Activated T-helper 2 cell treated with anti-CD3 and anti-CD28 coated beads, Interferon-gamma antibody, Interleukin-2, Interleukin-4, amounts not matched to agents 10 μg/mL and 5 μg/mL and 100 μg/mL, durations not matched to agents 14 hours and 24 hours and 36 hours (primary cell): ENCODE measurements at places on chromosomes 5 and 9.
A peak's percentile ranks its signal among the peaks of the same experiment; 100 is the strongest.

- no peak overlapping the region for H3K4me3 ChIP-seq
- peaks cover 17% of the 10 kb centered on the region for H3K4me1 ChIP-seq
- H3K27ac ChIP-seq: peak overlapping the region; percentile 51
- DNase-seq: no peak
- no peaks in the 10 kb centered on the region for H3K27me3 ChIP-seq
- H3K36me3 ChIP-seq: peaks cover 43% of the 10 kb centered on the region
Observed at GRCh38 chr5:40775846-40776657, 20.3 kb upstream of the TTC33 start.

GRCh38 chr9:101342595-101342994, 42.2 kb downstream of the BAAT start:
- no peak overlapping the region for H3K27ac ChIP-seq
- peaks cover 2% of the 10 kb centered on the region for H3K27me3 ChIP-seq
- no peak for DNase-seq
- no peak overlapping the region for H3K4me3 ChIP-seq
- H3K36me3 ChIP-seq: no peaks in the 10 kb centered on the region

DNA sequence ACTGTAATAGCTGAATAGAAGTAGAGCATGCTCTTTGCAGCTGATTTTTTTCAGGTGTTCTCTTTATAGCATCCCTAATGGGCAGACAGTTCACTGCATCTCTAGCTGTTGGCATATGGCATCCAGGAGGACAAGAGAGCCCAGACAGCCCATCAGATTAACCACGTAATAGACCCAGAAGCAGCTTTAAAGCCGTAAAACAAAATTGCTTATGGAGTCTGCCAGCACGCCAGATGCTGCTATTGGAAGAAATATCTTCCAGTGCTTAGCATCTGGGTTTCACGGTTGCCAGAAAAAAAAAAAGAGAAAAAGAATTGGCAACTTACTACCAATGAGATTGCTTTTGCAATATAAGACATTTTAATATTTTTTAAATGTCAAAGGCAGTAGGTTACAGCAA, 869.4 kb upstream of the NUDT12 start:
- no peak overlapping the region for H3K27ac ChIP-seq
- H3K4me1 ChIP-seq: no peaks in the 10 kb centered on the region
- no peak for DNase-seq
- H3K27me3 ChIP-seq: no peaks in the 10 kb centered on the region
- no peak overlapping the region for H3K4me3 ChIP-seq
- no peaks in the 10 kb centered on the region for H3K36me3 ChIP-seq

DNA sequence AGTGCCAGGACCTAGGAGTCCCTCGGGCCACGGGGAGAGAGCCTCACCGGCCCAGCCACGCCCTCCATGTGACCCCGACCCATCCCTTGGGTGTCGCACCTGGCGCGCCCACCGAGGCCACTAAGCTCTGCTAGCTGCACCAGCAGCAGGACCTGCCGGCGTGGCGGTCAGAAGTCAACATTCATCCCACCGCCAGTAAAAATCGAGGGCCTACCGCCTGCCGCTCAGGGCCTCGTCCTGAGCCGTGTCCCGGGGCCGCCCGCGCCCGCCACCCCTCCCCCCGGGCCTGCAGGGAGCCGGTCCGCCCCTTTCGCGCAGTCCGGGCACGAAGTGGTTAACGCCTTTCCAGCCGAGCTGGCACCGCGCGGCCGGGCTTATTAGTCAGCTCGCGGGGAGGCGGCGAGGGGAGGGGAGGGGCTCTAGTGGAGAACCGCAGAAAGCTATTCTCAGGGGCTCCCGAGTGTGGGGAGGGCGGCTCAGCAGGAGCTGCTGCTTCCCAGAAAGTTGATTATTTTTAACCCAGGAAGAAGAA, 124.4 kb downstream of the C9orf50 start:
- peak; percentile 62 for DNase-seq
- H3K4me3 ChIP-seq: peak overlapping the region; percentile 87
- peaks cover 22% of the 10 kb centered on the region for H3K4me1 ChIP-seq
- H3K36me3 ChIP-seq: peaks cover 39% of the 10 kb centered on the region
- H3K27me3 ChIP-seq: no peaks in the 10 kb centered on the region

DNA sequence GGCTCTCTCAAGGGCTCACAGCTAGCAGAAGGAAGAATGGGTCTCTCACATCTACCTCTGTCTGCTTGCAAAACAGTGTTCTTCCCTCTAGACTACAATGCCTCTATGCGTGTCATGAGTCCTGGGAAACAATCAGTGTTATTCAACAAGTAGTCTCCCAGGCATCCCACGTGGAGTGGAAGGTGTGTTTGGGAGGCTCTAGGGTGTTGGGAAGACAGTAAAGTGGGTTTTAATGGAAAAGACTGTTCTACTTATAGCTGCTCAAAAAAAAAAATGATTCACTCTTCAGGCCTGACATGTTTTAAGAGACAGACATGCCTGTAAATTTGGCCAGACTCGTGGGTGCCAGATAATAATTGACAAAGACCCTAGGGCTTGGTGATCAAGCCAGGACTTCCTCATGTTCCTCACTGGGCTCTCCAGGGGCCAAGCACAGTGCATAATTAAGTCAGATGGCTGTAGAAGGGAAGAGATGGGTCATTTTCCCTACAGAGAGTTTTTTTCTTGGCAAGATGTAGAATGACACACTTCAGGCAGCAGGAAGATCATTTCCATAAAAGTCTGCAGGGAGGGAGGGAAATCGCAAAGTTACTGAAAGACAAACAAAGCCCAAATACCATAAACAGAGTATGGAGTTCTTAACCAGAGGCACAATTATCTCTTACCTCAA, 246.4 kb downstream of the ACTL7B start:
- no peak for DNase-seq
- no peak overlapping the region for H3K27ac ChIP-seq
- H3K36me3 ChIP-seq: no peaks in the 10 kb centered on the region
- H3K4me1 ChIP-seq: no peaks in the 10 kb centered on the region

GRCh38 chr5:73625944-73626811, at the start of gene ARHGEF28:
ARHGEF28 (plus strand) TSS chr5:73626196; CDS start chr5:73684852, 58,656 bp downstream.
- DNase-seq: no peak
- H3K27ac ChIP-seq: no peak within 1 kb of the TSS
- H3K4me3 ChIP-seq: peak within 1 kb of the TSS; percentile 47
- H3K36me3 ChIP-seq: no peaks in the 10 kb centered on the region
- H3K27me3 ChIP-seq: peaks cover 62% of the 10 kb centered on the region
- peaks cover 2% of the 10 kb centered on the region for H3K4me1 ChIP-seq

DNA sequence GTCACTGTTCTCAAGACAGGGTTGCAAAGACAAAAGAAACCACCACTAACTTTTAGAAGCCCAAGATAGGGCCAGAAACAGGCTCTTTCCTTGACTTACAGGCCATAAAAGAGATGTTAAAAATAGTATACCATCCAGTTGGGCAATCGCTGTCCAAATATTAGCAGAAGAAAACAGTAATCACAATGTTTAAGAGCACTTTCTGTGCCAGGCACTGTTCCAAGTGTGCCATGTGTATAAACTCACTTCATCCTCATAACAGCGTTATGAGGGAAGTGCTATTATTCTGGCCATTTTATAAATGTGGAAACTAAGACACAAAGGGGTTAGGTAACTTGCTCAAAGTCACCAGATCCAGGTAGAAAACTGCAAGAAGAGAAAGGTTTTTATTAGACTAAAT, 111.7 kb downstream of the KCNN2 start:
- no peaks in the 10 kb centered on the region for H3K27me3 ChIP-seq
- no peak overlapping the region for H3K4me3 ChIP-seq
- no peak overlapping the region for H3K27ac ChIP-seq
- no peaks in the 10 kb centered on the region for H3K4me1 ChIP-seq
- H3K36me3 ChIP-seq: no peaks in the 10 kb centered on the region
- no peak for DNase-seq

- no peak for DNase-seq
- peaks cover 8% of the 10 kb centered on the region for H3K4me1 ChIP-seq
- H3K27ac ChIP-seq: no peak overlapping the region
- H3K4me3 ChIP-seq: no peak overlapping the region
- H3K36me3 ChIP-seq: peaks cover under 1% of the 10 kb centered on the region
Observed at GRCh38 chr9:79735023-79735779, 163.4 kb downstream of the TLE4 start.

- H3K36me3 ChIP-seq: no peaks in the 10 kb centered on the region
- H3K27ac ChIP-seq: no peak overlapping the region
- no peaks in the 10 kb centered on the region for H3K4me1 ChIP-seq
- DNase-seq: no peak
Observed at GRCh38 chr5:88813244-88813643, 69.7 kb downstream of the MEF2C start.

GRCh38 chr5:136679233-136679632, 313.9 kb upstream of the TRPC7 start:
- DNase-seq: no peak
- H3K27me3 ChIP-seq: no peaks in the 10 kb centered on the region
- no peaks in the 10 kb centered on the region for H3K36me3 ChIP-seq
- H3K27ac ChIP-seq: no peak overlapping the region
- H3K4me3 ChIP-seq: no peak overlapping the region

DNA sequence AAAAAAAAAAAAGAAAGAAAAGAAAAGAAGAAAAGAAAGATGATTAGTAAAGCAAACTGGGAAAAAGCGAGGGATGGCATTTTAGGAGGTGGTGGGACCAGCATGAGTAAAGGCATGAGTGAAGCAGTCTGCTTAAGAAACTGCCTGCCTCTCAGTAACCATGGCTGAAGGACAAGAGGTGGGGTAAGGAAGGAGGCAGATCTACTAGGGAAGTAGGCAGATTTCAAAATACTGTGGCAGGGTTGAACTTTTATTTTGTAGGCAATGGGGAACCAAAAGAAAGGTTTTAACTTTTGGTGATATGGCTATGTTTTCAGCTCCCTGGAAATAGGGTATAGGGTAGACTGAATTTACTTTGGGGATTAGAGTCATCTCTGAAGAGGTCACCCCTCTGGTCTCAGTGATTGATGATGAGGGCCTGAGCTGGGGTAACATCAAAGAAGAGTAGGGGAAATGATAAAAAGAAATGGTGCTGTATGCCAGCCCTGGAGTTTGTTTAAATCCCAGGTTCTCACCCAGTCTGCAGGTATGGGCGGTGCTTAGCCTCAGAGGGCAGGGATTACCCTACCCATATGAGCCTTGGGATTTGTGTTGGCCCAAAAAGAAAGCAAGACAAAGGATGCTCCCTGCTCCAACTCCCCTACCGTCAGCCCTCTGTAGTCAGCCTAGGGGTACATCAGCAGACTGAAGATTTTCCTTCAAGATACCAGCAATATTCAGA, 316.2 kb downstream of the CWC27 start:
- H3K27ac ChIP-seq: no peak overlapping the region
- H3K36me3 ChIP-seq: no peaks in the 10 kb centered on the region
- no peak for DNase-seq
- peaks cover 5% of the 10 kb centered on the region for H3K27me3 ChIP-seq
- no peaks in the 10 kb centered on the region for H3K4me1 ChIP-seq
- H3K4me3 ChIP-seq: no peak overlapping the region
